ENCODE measurements at places on chromosomes 6 and 20.
A peak's percentile ranks its signal among the peaks of the same experiment; 100 is the strongest.

DNA sequence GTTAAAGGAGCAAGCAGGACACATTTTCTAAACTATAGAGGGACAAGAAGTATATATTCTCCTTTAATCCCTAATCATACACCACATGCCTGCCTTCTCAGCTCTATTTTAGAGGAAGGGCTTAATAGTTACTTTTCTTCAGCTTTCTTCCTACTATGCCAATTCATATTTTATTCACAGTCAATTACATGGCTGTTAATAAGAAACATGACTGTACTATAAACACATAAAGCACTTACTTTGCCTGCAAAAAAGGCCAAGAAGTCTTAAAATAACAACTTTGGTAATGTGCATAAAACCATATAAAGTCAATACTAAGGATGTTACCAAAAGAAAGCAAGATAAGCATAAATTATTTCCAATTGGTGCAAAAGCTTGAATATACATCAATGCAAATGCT lies 6.4 kb downstream of the KIAA0408 start:
- no peak for DNase-seq

GRCh38 chr20:39893003-39893685 lies 795.9 kb downstream of the MAFB start:
- no peak for DNase-seq

DNA sequence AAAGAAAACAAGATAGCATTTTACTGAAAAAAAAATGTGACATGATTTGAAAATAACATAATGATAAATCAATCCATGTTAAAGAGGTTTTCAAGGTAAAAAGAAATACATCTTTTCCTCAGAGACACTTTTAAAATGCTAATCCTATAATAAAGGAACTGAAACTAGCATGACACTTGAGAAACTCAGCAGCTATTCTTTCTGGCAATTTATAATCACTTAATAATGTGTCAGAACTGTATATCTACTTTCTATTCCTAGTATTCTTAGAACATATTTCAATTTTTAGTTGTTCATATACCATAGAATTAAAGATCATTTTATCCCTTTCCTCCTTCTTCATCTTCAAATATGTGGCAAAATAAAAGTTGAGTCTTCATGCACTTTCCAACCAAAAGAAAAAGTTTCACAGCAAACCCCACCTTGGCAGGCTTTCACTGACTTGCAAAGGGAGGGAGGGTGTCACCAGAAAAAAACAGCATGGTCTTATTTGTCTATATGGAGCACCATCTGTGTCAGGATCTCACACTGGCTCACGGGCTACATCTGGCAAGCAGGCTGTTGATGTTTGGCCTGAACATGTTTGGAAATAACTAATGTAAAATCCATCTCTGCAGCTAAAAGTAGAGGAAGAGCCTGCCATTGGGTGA lies 48.5 kb downstream of the FHL5 start:
- DNase-seq, result no peak

DNA sequence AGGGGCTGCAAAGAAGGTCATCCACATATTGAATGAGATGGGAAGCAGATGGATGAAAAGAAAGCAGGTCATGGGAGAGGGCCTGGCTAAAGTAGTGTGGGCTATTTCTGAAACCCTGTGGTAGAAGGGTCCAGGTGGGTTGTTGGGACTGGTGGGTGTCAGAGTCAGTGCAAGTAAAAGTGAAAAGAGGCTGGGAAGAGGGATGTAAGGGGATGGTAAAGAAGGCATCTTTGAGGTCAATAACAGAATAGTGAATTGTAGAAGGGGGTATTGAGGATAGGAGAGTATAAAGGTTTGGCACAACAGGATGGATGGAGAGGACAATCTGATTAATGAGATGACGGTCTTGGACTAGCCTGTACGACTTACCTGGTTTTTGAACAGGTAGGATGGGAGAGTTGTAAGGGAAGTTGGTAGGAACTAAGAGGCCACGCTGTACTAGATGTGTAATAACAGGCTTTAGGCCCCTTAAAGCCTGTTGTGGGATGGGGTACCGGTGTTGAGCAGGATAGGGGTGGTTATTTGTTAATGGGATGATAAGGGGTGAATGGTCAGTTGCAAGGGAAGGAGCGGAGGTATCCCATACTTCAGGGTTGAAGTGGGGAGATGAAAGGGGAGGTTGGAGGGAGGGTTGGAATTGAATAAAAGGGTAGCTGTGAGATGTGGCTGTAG lies 748.9 kb upstream of the ADGRB3 start:
- no peak for DNase-seq

DNA sequence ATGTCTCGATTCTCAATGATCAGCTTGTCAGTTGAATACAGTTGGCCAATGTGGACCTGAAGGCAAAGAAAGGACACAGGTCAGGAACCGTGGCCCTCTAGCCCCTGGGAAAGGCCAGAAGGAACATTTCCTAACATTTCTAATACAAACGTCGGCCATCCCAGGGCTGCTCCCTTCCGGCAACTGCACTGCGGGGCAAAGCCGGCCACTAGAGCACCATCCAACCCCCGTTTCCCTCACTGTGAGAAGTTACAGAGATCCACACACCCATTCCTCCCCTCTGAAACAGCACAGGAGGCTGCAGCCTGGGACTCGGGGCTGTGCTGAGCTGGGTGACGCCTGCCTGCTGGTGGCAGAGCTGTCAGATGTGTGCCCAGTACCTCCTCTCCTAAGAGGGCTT lies 24.3 kb downstream of the PPP1R3G start:
- DNase-seq, result no peak

- no peak for DNase-seq
These were observed 205.1 kb downstream of the ANKRD60 start for GRCh38 chr20:58023346-58023745.

DNA sequence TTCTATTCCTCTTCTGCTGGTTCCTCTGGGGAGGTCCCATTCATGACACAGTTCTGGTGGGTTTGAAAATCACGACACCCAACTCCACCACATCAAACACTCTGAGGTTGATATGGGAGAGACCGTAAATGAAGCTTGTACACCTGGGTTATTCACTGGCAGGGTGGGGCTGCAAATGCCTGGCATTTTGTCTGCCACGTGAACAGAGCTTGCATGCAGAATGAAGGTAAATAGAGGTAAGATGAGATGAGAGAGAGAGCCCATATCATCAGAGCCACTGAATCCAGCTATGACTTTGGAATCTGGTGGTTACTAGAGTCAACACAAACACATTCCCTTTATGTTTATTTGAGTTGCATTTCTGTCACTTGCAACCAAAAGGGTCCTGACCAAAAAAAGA lies 97.4 kb downstream of the BANF2 start:
- no peak for DNase-seq

GRCh38 chr20:54746796-54747195 lies 271.4 kb downstream of the DOK5 start:
- DNase-seq, result no peak

- DNase-seq, result no peak
These were observed 60.2 kb downstream of the GNAS-AS1 start for GRCh38 chr20:58790454-58790853.

GRCh38 chr20:8118039-8118438 lies 14.0 kb upstream of the PLCB1 start:
- DNase-seq, result no peak

- DNase-seq, result no peak
These were observed 186.7 kb downstream of the PTPRK start for GRCh38 chr6:128333581-128334223.

GRCh38 chr6:15969236-15969778 lies 159.6 kb upstream of the MYLIP start:
- DNase-seq, result no peak

DNA sequence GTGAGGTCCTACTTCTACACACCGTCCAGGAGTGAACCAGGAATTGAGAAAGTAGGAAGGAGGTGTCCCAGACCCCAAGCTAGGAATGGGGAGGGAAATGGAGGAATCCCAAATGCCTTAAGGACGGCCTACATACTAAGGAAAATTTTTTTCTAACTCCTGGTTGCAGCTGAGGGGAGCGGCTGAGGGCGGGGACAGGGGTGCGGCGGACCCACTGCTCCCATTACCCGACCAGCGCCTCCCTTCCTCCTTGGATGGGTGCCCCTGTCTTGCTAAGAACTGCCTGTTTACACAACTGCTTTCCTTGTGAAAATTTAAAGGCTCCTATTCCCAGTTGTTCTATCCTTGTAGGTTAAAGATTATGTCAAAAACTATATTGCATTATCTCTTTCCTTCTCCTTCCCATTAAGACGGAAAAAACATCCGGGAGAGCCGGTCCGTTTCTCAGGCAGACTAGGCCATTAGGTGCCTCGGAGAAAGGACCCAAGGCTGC lies 699 bp upstream of the HSPA1B start:
- DNase-seq, result peak; percentile 83

DNA sequence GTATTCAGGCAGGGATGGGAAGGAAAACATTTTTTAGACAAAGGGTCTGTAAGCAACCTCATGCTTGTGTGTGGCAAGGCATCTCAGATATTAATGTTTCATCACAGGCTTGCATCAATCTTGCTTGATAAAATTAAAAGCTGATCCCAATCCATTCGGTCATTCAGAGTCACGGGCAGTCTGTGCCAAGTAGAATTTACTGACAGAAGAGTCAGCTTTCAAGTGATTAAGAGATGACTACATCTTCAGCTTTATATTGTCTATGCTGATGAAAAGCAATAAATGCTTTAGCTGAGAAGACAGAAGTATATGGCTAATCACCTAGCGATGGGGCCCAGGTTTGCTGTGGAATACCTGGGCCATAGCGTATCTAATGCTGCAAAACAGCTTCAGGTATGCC lies 3.5 kb downstream of the PLEKHG1 start:
- no peak for DNase-seq

DNA sequence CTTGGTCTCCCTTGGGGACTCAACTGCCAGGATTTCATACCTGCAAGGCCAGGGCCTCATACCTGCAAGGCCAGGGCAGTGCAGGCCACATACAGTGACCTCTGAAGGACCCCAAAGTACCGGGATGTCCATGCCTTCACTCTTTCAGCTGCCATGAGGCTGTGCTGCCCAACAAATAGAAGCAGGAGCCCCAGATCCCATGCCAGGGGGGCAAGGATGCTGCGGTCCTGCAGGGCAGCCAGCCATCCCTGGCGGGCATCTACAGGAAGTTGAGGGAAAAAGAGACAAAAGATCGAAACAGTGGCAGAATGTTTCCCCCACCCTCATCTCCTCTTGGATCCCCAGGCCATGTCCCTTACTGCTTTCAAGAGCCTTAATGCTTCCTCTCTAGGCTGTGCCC lies 799 bp downstream of the NRM start:
- no peak for DNase-seq

DNA sequence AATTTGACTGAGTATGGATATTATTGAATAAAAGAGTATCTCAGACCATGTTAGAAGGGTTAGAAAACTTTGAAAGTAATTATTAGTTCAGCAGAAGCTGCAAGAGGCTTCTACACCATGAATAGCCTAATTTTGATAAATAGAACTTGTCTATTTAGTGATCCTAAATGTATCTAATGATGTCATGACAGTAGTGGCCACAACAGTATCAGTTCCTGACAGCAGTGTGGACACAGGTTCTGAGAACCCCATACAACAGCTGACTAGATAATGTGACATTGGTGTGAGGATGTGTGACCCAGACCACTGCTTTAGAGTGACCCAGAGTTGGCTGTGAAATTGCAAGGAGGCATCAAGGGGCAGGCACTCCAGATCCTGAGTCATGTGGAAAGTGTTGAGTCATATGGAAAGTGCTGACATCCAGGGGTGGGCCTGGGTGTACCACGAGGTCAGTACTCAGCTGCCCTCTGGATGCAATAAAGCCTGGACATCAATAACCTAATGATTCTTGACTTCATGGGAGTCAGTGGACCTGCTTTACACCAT lies 754.7 kb downstream of the DHX35 start:
- no peak for DNase-seq

- DNase-seq, result no peak
These were observed 46.9 kb downstream of the ANKRD6 start for GRCh38 chr6:89479897-89480296.

- no peak for DNase-seq
These were observed 68.7 kb downstream of the TXNDC5 start for GRCh38 chr6:7841781-7842468.

- DNase-seq, result peak; percentile 85
These were observed 171.1 kb downstream of the MCHR2 start for GRCh38 chr6:99822741-99823512.

Data from HFFc6 (cell line).